Hematopoietic multipotent progenitor cell treated with erythropoietin and hydrocortisone succinate and interleukin-3 and kit ligand, for 6 days (in vitro differentiated cells): ENCODE measurements at places on chromosomes 2 and 18.
A peak's percentile ranks its signal among the peaks of the same experiment; 100 is the strongest.

GRCh38 chr2:95525294-95526035 is 40.9 kb upstream of the TRIM43B start:
- DNase-seq: no peak

GRCh38 chr2:60438653-60439052 is 114.8 kb downstream of the BCL11A start:
- DNase-seq: no peak

GRCh38 chr2:105701042-105701441 is 43.7 kb upstream of the NCK2 start:
- DNase-seq: no peak

DNA sequence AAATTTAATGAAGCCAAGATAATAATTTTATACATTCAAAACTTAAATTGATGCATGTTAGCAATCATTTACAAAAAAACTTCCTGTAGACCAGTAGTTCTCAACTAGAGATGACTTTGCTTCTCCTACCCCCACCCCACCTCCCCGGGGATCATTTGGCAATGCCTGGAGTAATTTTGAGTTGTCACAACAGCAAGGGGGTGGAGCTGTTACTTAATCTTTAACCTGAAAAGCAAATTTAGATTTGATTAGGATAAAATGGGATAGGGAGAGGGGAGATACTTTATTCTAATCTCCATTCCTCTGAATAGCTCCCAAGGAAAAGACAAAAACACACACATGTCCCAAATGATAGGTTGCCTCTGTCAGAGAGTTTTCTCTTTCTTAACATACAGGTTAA is 4.2 kb downstream of the SLC40A1 start:
- DNase-seq: no peak

- no peak for DNase-seq
Measured at GRCh38 chr2:42274863-42275262, 86.2 kb downstream of the COX7A2L start.

- no peak for DNase-seq
Measured at GRCh38 chr18:35868915-35869314, 103.6 kb upstream of the RMP24 start.

DNA sequence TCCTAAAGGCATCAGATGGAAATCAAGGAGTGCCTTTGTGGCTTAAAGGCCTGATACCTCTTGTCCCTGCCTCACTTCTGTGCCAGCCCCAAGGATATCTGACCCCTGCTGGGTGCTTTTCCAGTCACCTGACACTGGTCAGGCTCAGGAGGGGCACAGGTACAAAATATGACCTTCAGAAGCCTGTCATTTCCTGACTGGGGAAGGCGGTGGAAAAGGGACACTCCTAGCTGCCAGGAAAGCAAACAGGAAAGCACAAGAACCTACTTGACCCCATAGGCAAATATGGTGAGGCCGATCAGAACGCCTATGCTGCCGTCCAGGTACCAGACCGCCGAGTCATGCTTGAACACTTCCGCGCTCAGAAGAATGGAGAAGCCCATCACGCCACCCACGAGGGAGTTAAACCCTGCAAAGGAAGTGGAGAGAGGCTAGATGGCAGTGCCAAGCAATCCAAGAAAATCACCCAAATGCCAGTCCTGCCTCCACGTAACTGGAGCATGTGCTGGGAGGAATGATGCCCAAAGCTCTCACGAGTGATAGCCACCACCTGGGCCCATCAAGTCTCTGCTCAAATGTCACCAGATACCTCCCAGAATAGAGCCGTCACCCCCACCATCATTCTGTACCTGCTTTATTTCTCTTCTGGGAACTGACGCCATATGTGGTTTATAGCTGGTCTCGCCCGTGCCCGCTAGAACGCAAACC is 204.0 kb downstream of the MGAT5 start:
- no peak for DNase-seq

GRCh38 chr2:85770369-85770768 is 16.6 kb downstream of the ATOH8 start:
- no peak for DNase-seq

DNA sequence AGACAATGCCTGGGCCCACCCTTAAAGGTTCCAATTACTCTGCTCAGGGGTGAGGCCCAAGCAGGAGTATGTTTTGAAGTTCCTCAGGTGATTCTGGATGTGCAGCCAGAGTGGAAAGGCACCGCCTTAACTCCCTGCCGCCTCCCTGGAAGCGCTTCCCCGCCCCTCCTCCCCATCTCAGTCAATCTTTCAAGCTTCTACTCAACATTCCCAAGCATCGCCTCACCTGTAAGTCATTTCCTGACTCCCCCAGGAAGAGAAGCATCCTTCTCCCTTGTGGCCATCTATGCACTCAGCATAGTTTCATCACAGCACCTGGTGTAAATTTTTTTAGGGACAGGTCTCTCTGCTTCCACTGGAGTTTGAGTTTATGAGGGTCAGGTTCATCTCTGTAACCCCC is 67.5 kb downstream of the MYL12B start:
- DNase-seq: no peak

DNA sequence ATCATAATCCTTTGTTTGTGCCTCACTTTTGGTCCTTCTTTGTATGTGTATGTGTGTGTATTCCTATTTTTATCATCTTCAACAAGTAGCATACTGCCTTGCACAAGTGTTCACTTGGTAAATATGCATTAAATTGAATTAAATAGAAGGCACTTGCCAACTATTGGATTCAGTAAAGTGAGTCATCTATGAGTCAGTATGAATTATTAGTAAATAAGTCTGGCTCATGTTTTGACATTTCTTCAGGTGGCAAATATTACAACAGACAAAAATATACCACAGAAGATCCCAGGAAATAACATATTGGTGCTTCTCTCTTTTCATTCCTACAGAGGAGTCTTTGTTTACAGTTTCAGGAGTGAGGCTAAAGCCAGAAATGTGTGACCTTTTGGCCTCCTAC is 84.1 kb downstream of the CDK15 start:
- no peak for DNase-seq

- DNase-seq: no peak
Measured at GRCh38 chr2:30346471-30347169, 100.4 kb upstream of the LCLAT1 start.

- DNase-seq: no peak
Measured at GRCh38 chr2:6449343-6449742, 416.4 kb downstream of the CMPK2 start.

GRCh38 chr2:68860111-68860510 is 11.1 kb downstream of the BMP10 start:
- DNase-seq: no peak

- DNase-seq: no peak
Measured at GRCh38 chr2:240701736-240702639, 10.3 kb downstream of the AQP12A start.

DNA sequence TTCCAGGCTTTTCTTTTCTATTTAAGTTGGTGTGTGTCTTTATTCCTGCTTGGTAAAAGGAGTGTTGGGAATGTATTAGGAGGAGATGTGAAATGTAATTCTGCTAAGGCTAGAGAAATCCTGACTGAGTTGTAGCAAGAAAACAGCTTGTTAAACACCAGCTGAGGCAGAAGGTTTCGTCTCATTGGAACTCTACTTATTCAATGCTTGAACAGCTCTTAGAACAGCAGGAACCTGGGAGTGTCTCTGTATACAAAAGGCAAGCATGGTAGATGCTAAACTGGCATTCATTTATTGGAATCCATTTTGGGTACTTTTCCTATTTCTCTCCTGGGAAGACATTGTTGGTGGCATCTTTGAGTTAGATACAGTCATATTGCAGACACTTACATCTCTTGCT is 280.9 kb downstream of the HRH4 start:
- DNase-seq: no peak

DNA sequence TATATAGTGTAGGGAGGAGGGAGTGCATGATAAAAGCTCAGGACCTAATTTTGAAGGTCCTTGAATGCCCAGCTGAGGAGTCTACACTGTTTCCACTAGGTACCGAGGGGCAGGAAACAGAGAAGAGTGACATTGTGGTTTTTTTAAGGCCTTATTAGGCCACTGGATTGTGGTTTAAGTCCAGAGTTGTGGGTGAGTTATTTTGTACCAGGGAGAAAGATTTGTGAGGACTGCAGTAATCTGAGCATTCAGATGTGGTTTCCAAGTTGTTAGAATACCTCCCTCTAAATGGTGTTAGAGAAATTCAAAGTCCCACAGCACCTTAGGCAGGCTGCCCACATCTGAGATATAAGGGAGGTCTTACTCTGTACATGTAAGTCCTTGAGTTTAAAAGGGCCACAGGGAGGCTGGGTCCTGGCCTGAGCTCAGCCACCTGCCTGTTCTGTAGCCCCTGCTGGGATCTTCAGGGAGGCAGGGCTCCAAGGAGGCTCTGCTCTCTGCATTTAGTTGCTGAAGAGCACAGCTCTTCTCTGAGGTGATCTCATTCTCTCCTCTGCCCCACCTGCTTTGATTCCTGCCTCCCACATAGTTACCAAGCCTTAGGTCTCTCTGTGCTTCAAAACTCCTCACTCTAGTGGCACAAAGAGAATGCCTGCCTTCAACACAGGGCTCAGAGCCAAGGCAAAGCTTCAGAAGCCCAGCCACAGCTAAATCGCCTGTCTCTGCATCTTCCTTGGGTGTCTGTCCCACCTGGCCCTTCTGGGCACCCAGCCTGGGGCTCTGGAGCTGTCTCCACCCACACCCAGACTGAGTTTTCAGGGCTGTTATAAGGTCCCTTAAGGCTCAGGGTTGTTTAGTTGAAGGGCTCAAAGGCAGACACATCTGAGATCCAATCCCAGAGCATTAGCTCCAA is 88.1 kb downstream of the VSNL1 start:
- DNase-seq: no peak

GRCh38 chr2:46308081-46308480 is 10.9 kb downstream of the EPAS1 start:
- no peak for DNase-seq

DNA sequence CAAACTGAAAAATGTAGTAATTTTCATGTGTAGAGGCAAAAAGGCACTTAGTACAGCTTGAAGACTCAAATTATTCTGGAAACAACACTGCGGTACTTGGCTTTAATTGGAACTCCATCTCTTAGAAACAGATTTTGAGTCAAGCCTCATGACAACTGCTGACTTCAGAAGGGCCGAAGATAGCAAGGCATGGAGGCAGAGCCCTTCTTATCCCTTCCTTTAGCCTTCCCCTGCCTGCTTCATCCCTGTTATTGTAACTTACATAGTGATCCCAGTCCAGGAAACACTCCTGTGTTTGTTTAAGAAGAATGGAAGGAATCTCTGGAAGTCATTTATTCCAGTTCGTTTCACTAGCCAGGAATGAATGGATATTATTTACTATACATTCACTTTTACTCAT is 110.9 kb upstream of the FAM98A start:
- DNase-seq: no peak

DNA sequence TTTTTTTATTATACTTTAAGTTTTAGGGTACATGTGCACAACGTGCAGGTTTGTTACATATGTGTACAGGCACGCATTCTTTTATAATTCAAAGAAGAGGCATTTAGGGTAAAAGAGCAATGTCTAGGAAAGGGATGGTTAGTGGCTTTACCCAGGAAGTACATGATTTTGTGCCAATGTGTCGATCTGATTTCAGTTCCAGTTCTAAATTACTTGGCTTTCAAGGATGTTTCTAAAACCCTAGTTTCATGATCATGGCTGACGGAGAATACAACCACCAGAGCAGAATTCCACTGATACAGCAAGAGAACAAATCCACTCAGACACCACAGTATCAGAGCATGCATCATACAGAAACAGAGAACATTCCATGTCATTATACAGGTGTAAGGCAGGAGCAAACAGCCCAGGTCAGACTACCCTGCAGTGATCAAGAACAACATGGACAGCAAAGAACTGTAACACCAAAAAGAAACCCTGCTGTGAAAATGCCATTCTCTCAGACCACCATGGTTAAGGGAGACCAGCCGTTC is 116.7 kb upstream of the STK17B start:
- DNase-seq: no peak

DNA sequence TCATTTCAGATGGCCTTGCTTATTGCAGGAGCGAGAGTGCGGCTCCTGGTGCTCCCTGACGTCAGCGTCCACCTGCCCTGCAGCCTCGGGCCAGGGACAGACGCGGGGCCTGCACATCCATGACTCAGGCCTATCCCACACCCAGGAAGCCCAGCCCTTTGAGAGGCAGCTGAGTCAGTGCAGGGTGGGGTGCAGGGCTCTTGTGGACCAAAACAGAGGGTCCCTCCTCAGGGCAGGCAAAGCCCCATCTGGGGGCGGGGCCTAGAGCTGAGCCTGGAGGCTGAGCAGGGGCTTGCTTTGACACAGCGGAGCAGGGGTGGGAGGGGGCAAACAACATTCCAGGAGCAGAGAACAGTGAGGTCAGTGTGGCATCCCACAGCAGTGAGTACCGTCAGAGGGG is 7.7 kb upstream of the ARHGEF4 start:
- DNase-seq: no peak

- DNase-seq: no peak
Measured at GRCh38 chr2:135637456-135638087, 104.1 kb upstream of the UBXN4 start.

GRCh38 chr2:77314721-77315120 is 207.5 kb downstream of the LRRTM4 start:
- DNase-seq: no peak

DNA sequence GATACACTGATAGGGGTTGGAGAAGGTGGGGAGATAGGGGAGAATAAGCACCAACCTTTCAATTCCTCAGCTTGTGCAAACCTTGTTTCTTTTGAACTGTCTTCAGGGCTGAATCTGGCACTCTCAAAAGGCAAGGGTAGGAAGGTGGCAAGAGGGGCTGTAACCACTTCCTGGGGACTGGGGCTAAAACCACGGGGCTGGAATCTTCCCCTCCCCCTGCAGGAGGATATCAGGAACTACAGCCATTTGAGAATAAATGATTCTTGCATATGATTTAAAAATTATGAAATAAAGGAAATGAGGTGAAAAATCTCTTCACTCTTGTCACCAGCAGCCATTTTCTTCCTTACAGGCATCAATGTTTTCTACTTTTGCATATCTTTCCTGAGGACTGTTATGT is 50.8 kb downstream of the ATOH8 start:
- peak; percentile 65 for DNase-seq

DNA sequence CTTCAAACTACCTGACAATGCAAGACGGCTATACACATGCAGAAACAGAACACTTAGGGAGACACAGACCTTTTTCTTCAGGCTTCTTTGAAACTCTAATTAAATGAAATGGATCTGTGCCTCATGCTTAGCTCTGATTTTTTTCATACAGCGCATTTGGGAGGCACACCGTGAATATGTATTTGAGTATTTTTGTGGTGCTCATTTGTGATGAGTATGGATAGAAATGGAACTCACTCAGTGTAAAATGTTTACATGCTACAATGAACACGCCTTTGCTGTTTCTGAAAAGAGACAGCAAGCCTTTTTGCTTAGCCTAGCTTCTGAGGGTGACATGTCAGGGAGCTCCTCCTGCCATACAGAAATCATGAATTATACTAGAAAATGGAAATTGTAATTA is 113.3 kb downstream of the FSHR start:
- no peak for DNase-seq
